ENCODE measurements at places on chromosomes 7 and 10.

- no peak for DNase-seq
Observed at GRCh38 chr7:116977172-116977571, 23.9 kb downstream of the ST7 start.

- DNase-seq, result no peak
Observed at GRCh38 chr7:155871211-155871610, 58.9 kb upstream of the SHH start.

DNA sequence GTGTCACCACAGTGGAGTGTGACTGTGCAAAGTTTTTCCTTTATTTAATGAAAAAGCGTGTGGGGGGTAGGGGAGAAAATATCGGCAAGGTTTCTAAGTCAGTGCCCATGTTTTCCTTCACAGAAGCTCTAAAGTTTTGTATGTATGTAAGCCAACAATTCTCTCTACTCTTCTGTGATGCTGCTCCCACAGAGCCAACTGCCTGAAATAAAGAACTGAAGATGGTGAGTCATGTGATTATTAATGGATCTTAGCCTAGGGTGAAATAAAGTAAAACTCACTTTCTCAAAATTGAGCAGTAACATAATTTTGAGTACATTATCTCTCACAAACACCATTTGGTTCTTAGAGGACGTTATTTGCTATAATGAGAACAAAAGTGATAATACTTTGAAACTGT lies 143.7 kb downstream of the ELMO1 start:
- no peak for DNase-seq

- DNase-seq, result no peak
Observed at GRCh38 chr7:18096087-18096486, 68.4 kb upstream of the PRPS1L1 start.

DNA sequence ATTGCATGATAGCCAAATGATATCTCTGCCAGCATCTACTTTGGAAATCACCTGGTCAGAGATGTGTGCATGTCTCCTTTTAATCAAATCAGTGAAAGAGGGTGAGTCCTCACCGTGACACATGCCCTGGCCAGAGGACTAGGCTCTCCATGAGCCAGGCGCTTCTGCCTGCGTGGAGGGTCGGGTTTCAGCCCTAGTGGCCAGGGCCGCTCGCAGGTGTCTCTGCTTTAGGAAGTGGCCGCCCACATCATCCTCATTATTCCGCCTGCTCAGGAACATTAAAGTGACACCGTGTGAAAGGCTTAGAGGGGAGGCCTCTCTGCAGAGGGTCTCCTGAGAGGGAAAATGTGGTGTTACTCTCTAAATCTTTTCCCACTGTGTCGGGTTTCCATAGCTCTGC lies 173.6 kb upstream of the PRKCQ start:
- DNase-seq, result no peak

DNA sequence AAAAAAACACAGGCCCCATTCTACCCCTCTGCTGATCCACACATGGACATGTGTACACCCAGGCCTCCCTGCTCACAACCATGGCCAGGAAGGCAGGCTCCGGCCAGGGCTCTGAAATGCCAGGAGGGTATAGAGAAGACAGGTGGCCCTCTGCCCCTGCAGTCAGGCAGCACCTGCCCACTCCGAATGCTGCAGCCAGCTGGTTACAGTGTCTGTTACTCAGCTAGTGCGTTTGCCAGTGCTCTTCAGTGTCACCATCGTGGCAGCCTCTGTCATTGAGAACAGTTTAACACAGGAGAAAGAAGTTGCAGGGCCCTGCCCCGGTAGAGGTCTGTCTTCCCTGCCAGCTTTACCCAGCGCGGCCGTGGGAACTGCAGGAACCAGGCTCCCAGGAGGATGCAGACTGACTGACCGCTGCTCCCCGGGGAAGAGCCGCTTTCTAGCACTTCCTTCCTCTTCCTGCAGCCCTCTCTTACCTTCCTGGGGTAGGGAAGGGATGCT lies 128.8 kb upstream of the FAM20C start:
- DNase-seq, result no peak

GRCh38 chr7:92133133-92133736 lies 1.0 kb downstream of the CYP51A1 start:
- DNase-seq, result no peak

- no peak for DNase-seq
Observed at GRCh38 chr7:29879609-29880008, 73.3 kb downstream of the WIPF3 start.

GRCh38 chr10:103732339-103733044 lies 122.9 kb downstream of the SH3PXD2A start:
- no peak for DNase-seq
